Stimulated activated CD4-positive, alpha-beta T cell treated with anti-CD3 and anti-CD28 coated beads, TNF-alpha, amount 100 ng/mL, for 48 hours (primary cell): ENCODE measurements at places on chromosomes 12 and 14.

GRCh38 chr12:51450806-51451205 is 26.2 kb downstream of the SLC4A8 start:
- DNase-seq, result no peak

DNA sequence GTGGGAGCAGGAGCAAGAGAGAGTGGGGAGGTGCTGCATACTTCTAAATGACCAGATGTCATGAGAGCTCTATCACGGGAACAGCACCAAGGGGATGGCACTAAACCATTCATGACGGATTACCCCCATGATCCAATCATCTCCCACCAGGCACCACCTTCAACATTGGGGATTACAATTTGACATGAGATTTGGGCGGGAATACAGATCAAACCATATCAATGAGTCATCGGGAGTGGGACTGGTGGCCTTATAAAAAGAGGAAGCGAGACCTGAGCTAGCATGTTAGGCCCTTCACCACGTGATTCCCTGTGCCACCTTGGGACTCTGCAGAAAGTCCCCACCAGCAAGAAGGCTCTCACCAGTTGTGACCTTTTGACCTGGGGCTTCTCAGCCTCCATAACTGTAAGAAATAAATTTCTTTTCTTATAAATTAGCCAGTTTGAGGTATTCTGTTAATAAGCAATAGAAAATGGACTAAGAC is 28.7 kb downstream of the COX8C start:
- DNase-seq, result no peak

GRCh38 chr14:76917158-76917596 is 91.0 kb downstream of the LRRC74A start:
- no peak for DNase-seq

- DNase-seq, result no peak
Measured at GRCh38 chr12:57091638-57092528, 3.0 kb downstream of the NAB2 start.

GRCh38 chr12:50192908-50193307 is 25.7 kb upstream of the CERS5 start:
- DNase-seq, result no peak

DNA sequence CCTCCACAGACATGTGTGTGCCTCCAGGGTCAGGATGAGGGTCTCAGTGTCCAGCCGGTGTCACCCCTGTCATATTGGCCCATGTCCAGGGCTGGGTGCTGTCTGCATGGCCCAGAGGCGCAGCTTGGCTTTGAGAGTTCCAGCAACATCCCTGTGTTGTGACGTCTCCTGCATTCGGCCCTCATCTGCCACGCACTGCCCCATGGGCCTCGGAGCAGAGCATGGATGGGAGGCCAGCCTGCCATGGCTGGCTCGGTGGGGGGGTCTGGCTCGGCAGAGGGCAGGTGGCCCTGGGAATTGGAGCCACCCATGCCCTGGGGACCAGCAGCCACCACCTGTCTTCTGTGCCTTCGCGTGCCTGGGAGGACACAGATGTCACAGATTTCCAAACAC is 10.8 kb upstream of the TEX22 start:
- no peak for DNase-seq

DNA sequence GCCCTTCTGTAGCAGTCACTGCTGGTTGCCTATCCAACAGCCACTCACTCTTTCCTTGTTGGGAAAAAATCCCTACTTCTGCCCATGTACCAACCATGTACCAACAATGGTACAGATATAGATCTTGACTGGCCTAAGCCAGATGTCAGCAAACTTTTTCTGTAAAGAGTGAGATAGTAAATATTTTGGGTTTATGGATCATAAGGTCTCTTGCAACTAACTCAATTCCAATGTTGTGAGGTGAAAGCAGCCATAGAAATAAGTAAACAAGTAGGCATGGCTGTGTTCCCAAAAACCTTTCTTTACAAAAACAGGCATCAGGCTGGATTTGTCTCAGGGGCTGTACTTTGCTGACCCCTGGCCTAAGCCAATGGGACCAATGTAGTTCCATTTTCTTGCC is 73.5 kb downstream of the ARMH4 start:
- DNase-seq, result no peak
